K562 (cell line): ENCODE measurements at places on chromosomes 5 and 9.
A peak's percentile ranks its signal among the peaks of the same experiment; 100 is the strongest.

GRCh38 chr9:117416856-117417255 lies 2.0 kb upstream of the ASTN2 start:
- DNase-seq, result no peak

DNA sequence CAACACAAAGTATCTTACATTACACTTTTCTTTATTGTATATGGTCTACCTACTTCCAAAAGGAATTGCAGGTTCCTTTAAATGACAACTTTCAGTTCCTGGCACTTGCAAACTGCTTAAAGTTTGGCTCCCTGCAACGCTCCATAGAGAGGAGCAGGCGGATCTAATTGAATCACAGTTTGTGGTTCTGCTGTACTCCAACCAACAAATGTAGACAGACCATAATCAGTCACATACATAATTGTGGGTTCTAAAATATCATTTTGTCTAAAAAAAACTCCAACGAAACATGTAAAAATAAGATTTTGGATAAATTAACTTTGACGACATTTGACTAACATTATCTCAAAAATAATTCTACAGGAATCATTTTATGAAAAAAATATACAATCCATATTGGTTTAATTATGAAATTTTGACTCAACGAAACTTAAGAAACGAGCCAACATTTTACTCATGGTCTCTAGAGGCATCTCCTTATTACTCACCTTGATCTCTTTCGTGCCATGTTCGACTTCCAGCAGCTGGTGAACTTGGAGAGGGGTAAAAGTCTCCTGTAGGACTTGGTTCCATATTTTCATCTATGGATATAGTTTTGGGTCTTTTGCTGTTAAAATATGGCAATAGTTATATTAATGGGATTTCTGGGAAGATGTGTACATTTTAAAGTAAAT lies 167.6 kb downstream of the NFIB start:
- DNase-seq, result no peak

- DNase-seq, result no peak
Observed at GRCh38 chr9:133506653-133507038, 18.1 kb downstream of the MYMK start.

- DNase-seq, result no peak
Observed at GRCh38 chr9:88980740-88981203, 10.5 kb upstream of the S1PR3 start.

DNA sequence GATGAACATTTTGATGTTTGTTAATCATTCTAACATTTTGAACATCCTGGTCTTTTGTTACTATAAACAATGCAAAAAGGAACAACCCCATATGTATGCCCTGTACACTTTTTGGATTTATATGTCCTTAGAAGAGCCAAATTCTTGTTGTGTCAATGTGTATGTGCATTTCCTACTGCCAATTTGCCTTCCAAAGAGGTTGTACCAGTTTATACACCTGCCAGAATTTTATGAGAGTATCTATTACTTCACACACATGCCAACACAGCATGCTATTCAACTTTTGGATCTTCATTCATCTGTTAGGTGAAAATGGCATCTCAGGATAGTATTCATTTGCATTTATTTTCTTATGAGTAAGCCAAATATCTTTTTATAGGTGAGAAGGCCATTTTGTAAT lies 162.0 kb upstream of the SEMA6A start:
- DNase-seq, result no peak

DNA sequence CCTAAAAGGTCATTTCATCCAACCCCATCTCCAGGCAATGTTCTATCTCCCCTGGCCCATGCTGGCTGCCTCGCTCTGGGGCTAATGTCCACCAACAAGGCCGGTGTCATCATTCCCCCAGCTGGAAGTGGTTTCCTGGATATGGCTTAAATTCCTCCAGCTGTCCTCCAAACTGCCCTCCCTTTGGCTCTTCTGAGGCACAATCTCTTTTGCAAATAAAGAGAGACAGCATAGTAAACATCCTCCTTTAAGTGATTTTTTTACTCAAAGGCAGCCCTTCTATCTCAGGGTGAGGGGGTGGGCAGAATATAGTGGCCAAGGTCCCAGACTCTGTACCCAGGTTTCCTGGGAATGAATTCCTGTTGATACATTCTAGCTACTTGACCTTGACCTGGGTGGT lies 117.4 kb upstream of the PANK3 start:
- no peak for DNase-seq

DNA sequence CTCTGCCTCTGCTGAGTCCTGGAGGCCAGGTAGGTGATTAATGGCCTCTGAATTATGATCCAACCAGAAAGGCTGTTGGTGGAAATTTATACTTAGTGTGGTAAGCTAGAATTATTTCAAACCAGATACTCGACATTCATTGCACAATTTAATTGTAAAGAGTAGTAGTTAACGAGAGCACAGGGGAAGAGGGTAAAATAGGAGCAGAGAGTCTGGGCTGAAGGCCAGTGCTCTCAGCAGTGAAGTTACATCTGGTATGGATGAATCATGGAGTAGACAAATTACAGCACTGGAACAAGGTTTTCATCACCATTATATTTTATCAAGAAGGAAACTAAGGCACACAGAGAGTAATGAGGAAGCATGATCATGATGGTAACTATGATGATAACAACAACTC lies 92.5 kb downstream of the TLR4 start:
- DNase-seq, result no peak

DNA sequence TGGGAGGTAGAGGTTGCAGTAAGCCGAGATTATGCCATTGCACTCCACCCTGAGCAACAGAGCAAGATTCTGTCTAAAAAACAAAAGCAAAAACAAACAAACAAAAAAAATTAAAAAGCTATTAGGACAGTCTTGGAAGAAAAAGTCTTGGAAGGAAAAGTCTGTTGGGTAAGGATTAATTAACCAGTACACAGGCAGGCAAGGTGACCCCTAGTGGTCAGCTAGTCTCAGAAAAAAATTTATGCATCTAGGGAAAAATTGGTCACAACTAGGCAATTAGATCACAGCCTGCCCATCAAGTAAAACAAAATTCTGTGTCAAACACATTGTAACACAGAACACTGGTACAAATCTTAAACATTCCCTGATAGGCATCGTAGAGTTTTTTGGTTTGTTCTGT lies 6.7 kb upstream of the ANKRD18B start:
- DNase-seq, result peak; percentile 22

- DNase-seq, result no peak
Observed at GRCh38 chr5:24539613-24540012, 105.2 kb downstream of the CDH10 start.

DNA sequence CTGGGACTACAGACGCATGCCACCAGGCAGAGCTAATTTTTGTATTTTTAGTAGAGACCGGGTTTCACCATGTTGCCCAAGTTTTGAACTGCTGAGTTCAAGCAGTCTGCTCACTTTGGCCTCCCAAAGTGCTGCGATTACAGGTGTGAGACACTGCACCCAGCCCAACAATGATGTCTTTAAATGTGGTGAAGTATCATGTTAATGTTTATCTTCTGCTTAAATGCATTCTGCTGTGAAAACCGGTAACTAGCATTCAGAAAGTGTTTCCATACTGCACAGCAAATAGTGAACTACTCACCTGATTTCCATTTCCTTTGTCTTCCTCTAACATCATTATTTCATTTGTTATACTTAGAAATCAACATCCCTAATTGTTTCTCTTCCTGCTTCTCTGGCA lies 264.0 kb upstream of the ITGA1 start:
- DNase-seq, result no peak

DNA sequence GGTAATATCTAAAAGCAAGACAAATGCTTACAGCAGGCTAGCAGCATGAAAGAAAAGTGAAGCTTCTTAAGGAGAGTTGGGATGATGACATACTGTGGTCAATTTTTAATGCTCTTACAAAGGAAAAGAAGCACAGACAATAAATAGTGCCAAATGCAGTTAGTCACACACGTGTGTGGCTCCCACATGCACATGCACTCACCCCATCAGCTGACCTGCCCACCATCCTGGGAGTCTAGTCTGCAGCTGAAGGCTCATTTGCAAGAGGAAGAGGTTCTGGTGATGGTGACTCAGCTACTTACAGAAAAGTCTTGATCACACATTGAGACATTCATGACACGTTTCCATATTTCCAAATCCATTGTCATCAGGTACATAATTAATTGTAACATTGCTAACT lies 129.3 kb downstream of the MRPL36 start:
- no peak for DNase-seq

DNA sequence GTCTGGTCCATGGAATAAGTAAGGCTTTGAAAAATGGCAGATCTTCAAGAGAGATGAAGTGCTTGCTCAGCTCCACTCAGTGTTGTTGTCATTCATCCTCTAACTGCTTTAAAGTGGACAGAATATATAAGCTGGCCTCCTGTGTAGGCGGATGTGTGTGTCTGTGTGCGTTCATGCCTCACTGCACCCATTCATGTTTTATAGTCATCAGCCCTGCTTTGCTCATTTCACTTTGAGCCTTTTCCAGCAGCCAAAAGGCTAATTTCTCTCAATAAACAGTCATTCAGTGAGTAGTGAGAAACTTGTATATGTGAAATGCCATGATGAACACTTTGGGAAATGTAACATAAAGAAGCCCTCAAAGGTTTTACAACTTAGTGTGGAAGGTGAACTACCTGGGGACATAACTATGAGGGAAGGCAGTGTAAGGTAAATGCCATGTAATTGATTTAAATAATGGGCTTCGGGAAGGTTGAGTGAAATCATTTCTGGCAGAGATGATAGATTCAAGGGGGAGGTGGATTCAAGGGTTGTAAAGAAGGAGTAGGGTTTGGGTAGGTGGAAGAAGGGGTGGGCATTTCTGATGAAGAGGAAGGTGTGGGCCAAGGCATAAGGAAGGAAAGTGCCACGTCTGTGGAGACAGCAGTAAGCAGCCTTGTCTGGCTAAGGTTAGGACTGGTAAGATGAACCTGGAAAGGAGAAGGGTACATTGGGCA lies 15.7 kb downstream of the TTC23L start:
- DNase-seq, result no peak

GRCh38 chr5:20554001-20554400 lies 566.0 kb upstream of the CDH18 start:
- no peak for DNase-seq

GRCh38 chr9:134449180-134449916 lies 123.1 kb downstream of the RXRA start:
- DNase-seq, result peak; percentile 83

- no peak for DNase-seq
Observed at GRCh38 chr9:69149321-69149807, 24.7 kb upstream of the TJP2 start.

- peak; percentile 53 for DNase-seq
Observed at GRCh38 chr9:5626727-5627634, 1.9 kb upstream of the RIC1 start.

DNA sequence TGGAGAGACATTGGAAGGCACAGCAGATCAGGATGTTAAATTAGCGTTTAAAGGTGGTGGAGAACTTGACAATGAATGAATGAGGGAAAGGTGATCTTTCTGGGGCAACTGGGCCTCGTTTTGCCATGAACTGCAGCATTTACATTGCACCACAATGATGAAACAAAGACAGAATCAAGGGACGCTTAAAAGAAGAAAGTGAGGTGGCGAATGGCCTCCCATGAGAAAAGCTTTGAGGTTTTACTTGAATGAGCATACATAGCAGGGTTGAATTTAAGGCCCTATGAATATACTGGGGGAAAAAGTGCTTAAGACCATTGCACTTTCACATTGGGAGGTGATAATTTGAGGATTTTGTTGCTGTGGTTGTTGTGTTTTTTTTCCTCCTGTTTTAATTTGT lies 476.4 kb downstream of the ISL1 start:
- DNase-seq, result no peak

GRCh38 chr9:12822111-12822510 lies 47.3 kb downstream of the LURAP1L start:
- DNase-seq, result no peak

DNA sequence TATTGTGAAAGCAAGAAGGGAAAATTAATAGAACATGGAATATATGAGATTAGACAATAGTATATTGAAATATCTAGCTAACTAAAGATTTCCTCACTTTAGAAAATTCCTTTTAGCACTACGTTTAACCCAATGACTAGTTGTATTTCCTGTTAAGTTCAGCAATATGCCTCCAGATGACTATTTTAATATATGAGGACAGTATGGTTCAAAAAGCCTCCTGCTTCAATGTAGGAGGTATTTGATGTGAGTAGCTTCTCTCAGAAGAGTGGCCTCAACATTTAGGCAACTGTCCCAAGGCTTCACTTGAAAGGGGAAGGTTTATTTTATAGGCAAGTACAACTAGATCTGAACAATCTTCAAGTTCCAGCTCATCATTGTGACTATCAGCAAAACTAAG lies 2.0 kb upstream of the MEF2C start:
- DNase-seq, result no peak

- no peak for DNase-seq
Observed at GRCh38 chr5:58921159-58921558, 338.3 kb downstream of the RAB3C start.

- no peak for DNase-seq
Observed at GRCh38 chr5:43553381-43553780, 3.5 kb downstream of the PAIP1 start.

DNA sequence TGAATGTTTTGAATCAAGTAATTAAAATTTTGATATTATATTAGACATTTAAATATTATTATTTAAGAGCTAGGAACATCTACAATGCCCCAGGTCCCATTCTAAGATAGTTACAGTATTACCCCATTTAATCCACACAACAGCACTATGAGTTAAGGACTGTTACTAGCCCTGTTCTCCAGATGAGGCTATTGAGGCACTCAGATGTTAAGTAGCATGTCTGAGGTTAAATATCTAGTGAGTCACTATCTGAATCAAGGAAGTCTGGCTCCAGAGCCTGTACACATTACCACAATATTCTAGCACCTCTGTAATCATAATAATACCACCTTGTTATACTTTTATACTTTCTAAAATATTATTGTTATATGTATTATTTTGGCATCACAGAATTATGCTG lies 304.6 kb downstream of the PDE4D start:
- DNase-seq, result no peak

- DNase-seq, result no peak
Observed at GRCh38 chr5:11642438-11642837, 261.8 kb downstream of the CTNND2 start.

DNA sequence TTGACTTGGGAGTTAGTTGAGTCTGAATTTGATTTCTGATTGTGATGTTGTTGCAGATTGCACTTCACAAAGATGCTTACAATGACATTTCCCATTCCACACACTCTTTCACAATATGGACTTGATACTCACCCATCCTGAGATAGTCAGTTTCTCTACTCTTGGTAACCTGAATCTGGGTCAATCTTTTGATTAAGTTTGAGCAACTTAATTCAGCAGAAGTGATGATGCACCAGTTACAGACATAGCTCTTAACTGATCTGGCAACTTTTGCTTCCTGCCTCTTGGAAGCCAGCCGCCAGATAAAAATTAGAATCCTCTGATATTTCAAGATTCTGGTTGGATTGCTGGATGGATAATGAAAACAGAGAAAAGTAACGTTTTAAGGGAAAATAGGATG lies 79.7 kb upstream of the OSMR start:
- no peak for DNase-seq

GRCh38 chr9:132239999-132240840 lies 78.4 kb downstream of the NTNG2 start:
- DNase-seq, result no peak

GRCh38 chr9:8727191-8727590 lies 927.6 kb upstream of the DMAC1 start:
- DNase-seq, result no peak

- peak; percentile 14 for DNase-seq
Observed at GRCh38 chr5:73673161-73673591, 47.2 kb downstream of the ARHGEF28 start.
